Esophagus mucosa (tissue), 1 donor: ENCODE measurements at places on chromosomes 13 and 19. TPM values are rescaled to one million over a fixed set of nuclear protein-coding genes. Genes with fewer than 3 reads are reported as not detected.

The TMTC4 gene
- 5.6 TPM for total RNA-seq

The C19orf67 gene
- 0.12 TPM for total RNA-seq

The FXYD1 gene
- 2.1 TPM for total RNA-seq

The GIPR gene
- 0.16 TPM for total RNA-seq

The CTXN1 gene
- total RNA-seq, result not detected

The FCER2 gene
- total RNA-seq, result 0.20 TPM

The SERPINE3 gene
- not detected for total RNA-seq

The TEX26 gene
- total RNA-seq, result not detected

The ANGPTL4 gene
- total RNA-seq, result 55.4 TPM

The LSM4 gene
- 85.0 TPM for total RNA-seq

The FGF21 gene
- total RNA-seq, result not detected

The SLC10A2 gene
- not detected for total RNA-seq

The PSG5 gene
- total RNA-seq, result not detected

The ZNF837 gene
- 2.7 TPM for total RNA-seq

The NEK5 gene
- 0.16 TPM for total RNA-seq

The EDDM13 gene
- 1.4 TPM for total RNA-seq

The PSG6 gene
- not detected for total RNA-seq

The PALM3 gene
- total RNA-seq, result 0.08 TPM

The IL11 gene
- 0.24 TPM for total RNA-seq

The CEACAM21 gene
- 2.0 TPM for total RNA-seq

The ZNF493 gene
- 5.5 TPM for total RNA-seq
